T-helper 2 cell (primary cell): ENCODE measurements at places on chromosomes 12 and 14.

GRCh38 chr12:55713721-55714120 lies 2.1 kb upstream of the BLOC1S1 start:
- DNase-seq, result no peak

- DNase-seq, result no peak
Measured at GRCh38 chr12:81208187-81208911, 130.5 kb downstream of the ACSS3 start.

DNA sequence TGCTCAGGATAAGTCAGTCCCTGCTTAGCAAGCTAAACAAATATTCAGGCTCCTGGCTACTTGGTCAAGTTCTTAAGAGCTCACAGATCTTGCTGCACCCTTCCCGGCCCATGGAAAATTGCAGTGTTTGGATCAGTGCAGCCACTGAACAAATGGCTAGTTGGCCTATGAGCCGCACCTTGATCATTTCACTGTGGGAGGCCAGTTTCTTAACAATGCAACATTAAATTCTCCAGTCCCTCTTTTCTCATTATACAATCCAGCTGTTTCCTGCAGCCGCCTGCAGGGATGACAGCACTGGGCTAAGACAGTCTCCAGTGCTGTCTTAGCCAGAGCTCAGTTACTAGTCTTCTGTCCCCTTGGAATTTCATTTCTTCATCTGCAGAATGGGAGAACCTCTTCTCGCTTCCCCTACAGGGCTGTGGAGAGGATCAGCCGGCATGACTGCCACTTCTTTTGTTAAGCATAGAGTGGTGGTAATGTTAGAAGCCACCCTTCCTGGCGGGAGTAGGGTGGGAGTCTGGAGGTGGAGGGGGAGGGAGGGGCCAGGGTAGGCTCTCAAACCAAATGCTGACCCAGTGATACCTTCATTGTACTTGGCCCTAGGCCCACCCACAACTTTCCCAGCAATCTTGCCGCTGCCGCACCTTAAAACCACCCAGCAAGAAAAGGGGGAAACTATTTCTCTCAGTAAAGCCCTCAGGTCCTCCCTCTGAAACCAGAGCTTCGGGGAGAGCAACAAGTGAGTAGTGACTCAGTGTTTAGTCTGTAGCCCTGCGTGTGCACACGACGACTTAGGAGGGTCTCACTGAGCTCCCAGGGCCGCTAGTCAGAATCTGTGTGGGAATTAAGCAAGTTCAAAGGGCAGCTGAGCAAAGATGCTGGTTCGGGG lies 145.7 kb downstream of the NUAK1 start:
- no peak for DNase-seq

GRCh38 chr12:6215120-6215807 lies 15.1 kb downstream of the CD9 start:
- DNase-seq, result no peak

- DNase-seq, result no peak
Measured at GRCh38 chr12:131130311-131130911, 176.7 kb downstream of the ADGRD1 start.

DNA sequence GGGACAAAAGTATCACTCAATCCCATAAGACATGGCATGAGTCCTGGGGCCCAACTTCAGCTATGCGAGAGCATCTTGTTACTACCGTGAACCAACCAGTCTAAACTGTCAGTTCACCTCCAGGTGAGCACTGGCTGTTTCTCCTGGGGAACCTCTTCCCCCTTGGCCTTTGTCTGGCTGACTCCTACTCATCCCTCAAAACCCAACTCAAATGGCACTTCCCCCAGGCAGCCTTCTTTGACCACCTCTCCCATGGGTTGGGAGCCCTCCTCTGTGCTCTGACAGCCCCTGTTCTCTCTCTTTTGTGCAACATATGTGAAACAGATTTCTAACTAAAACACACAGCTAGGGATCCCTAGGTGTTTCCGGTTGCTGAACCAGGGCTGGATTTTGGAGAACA lies 37.7 kb downstream of the FOXN4 start:
- DNase-seq, result no peak

DNA sequence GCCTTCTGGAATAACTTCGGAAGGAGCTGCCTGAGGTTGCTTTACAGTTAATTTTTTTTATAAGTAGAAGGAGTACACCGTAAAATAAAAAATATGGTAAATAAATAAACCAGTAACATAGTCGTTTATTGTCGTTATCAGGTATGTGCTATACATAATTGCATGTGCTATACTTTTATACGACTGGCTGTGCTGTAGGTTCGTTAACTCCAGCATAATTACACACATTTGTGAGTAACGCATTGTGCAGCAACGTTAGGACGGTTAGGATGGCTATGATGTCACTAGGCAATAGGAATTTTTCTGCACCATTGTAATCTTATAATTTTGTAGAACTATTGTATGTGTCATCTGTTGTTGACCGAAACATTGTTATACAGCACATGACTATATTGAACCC lies 8.5 kb downstream of the EXD2 start:
- no peak for DNase-seq

DNA sequence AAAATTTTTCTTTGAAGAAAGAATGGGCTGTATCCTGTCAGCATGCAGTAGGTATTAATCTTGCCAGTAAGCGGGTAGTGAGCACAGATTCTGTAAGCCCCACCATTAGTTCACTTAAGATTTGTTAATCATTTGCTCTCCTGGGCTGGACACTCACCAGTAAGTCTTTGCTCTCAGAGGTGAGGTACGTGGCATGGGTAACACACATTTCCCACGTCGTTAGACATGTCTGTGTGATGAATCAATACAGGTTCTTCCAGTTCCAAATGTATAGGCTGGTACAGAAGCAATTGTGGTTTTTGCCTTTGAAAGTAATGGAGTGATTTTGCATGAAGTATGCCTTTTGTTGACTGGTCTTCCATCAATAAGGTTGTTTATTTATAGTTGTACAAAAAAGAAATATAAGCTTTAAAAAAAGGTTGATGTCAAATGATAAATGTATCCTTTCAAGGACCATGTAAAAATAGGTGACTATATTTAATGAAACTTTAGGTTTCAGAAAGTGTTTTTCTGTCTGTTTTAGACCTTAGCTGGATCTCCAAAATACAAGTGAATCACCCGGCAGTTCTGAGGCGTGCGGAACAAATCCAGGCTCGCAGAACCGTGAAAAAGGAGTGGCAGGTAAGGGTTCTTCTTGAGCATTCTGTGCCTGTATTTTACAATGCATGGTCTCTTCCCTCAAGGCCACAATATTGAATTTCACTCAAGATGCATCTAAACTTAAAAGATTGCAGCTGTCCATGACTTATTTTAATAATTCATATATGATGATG lies 45.5 kb downstream of the DERA start:
- DNase-seq, result no peak

DNA sequence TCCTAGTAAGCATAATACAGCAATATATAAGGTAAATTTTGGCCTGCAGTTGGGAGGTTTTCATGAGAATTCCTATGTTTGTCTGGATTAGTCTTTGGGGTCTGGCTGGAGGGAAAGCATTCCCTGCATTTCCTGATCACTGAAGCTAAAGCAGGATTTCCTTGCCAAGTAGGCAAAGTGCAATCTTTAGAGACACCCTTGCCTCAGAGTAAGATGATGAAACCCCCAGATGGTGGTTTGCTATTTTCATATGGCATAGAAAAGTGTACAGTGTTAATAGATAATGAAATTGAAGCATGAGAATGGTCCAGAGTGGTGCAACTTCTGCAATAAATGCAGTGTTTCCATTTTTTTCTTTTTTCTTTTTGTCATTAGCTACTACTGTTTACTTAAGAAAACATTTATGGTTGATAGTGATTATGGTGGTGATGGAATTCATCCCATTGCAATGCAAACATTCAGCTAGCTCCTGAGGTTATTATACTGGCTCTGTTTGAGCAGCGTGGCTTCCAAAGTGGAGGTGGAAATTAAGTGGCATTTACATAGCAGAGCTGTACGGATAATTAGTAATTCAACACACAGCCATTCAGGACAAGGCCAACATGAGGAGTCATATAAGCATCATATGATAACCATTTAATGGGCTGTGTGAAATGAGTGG lies 276.3 kb downstream of the DUSP6 start:
- DNase-seq, result no peak

- peak; percentile 7 for DNase-seq
Measured at GRCh38 chr12:91109148-91109564, 2.1 kb downstream of the LUM start.
